Central memory CD8-positive, alpha-beta T cell (primary cell): ENCODE measurements at places on chromosomes 12 and 14.

DNA sequence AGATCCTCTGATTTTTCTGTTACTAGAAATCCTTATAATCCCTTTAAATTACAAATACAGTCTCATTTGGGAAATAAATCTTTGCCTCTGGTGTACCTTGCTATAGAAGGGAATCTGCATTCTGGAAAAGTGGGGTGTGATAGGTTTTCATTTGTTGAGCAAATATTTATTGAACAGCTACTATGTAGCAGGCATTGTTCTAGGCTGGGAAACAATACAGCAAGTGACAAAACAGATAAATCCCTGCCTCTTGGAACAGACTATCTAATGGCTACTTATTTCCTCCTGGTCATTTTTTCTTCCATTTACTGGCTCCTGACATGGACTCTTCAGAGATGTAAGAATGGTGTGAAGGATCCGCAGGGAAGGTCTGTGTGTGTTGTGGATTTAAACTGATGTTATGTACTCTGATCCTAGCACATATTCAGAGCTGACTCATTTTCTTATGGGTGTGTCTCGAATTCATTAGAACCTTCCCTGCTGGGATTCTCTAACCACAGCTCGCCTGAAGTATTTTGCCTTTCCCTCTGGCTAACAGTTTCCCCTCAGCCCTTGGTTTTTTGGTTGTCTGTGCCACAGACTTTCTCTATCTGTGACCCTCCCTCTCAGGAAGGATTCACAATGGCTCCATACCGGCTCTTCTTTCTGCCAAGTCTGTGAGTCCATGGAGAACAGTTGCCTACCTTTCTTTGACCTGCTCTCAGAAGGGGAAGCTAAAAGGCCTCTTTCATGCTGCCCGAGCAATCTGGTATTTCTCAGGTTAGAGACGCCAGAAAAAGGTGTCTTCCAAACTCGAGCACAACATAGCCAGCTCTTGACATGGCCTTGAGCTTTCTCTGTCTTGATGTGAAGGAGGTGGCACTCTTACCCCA, 53.7 kb downstream of the TMTC2 start:
- no peak for DNase-seq

DNA sequence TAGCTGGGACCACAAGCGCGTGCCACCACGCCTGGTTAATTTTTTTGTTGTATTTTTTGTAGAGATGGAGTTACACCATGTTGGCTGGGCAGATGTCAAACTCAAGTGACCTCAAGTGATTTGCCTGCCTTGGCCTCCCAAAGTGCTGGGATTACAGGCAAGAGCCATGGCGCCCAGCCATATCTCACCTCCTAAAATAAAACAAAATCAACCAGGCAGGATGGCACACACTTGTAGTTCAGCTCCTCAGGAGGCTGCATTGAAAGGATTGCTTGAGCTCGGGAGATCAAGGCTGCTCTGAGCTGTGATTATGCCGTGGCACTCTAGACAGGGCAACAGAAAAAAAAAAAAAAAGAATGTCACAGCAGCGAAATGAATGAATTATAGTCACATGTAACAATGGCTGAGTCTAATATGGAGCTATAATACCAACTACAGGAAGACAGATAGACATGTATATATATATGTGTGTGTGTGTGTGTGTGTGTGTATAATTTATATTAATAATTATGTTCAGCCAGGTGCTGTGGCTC, 19.3 kb upstream of the TMEM120B start:
- DNase-seq: no peak

- DNase-seq: no peak
Observed at GRCh38 chr14:70282666-70283065, 76.8 kb downstream of the COX16 start.

GRCh38 chr12:51293696-51294095, 23.5 kb upstream of the SMAGP start:
- DNase-seq: no peak

GRCh38 chr12:95277139-95277538, 59.5 kb downstream of the VEZT start:
- DNase-seq: no peak

- DNase-seq: no peak
Observed at GRCh38 chr14:89215114-89215513, 201.9 kb downstream of the FOXN3 start.

GRCh38 chr14:60348211-60348610, 99.2 kb downstream of the PPM1A start:
- DNase-seq: no peak

- DNase-seq: no peak
Observed at GRCh38 chr14:93926873-93927799, at the start of gene FAM181A. TSS of gene FAM181A (plus strand) at chr14:93927344. CDS start at chr14:93928286, 942 bp downstream.

GRCh38 chr14:96272777-96273473, 16.9 kb downstream of the BDKRB1 start:
- DNase-seq: no peak

- no peak for DNase-seq
Observed at GRCh38 chr12:86666316-86666715, 410.1 kb upstream of the MGAT4C start.

- DNase-seq: no peak
Observed at GRCh38 chr14:53953002-53953827, 3.4 kb downstream of the BMP4 start.

DNA sequence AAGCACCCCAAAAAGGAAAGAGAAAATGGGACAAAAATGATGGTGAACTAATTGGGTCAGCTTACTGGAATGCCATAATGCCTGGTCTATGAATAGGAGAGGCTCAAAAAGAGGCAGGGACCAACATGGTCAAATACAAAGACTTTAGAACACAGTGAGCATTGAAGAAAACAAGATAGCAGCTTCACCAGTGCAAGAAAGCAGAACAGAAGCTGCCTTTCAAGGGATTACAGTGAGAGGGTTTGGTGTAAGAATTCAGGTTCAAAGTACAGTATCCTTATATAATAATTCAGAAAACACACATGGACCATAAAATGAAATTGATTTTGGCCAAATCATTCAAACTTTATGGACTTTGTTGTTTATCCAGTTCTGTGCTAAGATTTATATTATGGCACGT, 162.1 kb downstream of the NAV3 start:
- DNase-seq: no peak

DNA sequence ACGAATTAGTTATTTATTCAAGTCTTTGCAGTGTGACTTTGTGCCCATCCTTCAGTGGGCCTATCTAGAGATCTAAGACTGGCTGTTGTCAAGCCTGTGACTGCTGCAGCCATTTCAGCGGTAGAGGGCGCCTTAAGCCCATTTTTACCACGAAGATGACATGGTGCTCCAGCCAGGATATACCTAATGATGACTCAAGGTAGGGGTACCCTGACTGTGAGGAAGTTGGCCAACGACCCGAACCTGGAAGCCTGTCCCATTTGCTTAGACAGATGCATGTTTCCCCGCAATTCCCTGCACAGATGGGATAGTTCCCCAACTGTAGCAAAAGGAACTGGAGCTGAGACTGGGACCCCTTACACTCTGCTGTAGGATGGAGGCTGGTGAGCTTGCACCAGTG, 41.3 kb downstream of the RAB3IP start:
- DNase-seq: no peak

GRCh38 chr12:81146228-81147225, 68.6 kb downstream of the ACSS3 start:
- DNase-seq: no peak

DNA sequence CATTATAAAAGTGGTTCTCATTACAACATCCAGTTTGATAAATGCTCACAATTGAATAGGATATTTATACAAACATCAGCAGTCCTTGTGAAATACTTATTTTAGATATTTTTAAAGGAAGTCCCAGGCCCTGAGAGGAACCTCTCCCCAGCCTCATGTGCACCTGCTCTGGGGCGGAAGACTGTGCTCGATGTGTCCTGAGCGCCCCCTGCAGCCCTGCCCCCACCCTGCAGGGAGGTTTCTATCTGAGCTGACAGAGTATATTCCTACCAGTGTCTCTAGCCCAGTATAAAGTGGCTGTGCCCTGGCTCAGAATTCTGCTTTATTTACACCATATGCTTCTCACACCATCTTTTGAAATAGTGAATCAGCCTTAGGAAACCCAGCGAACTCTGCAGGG, 1349.1 kb downstream of the TMEM121 start:
- DNase-seq: no peak

GRCh38 chr14:70804556-70805162, 4.7 kb downstream of the MAP3K9 start:
- DNase-seq: no peak

DNA sequence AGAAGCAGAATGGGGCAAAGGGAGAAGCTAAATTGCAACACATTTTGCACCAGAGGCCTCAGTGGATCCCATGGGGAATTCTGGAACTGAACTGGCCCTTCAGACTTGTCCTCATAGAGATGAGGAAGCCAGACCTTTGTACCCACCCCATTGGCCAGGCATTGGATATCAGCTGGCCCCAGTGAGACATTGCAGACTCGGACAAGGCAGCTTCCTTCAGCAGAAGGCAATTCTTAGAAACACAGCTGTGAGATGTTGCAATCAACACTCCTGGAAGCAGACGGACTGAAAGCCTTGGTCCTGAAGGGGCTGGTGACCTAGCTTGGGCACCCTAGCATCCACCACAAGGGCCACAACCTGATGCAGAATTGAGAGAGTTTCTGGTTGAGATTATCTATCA, 218.1 kb downstream of the MSRB3 start:
- no peak for DNase-seq

- no peak for DNase-seq
Observed at GRCh38 chr12:117671734-117672133, 297.1 kb downstream of the KSR2 start.

- DNase-seq: no peak
Observed at GRCh38 chr14:57704763-57705162, 161.1 kb downstream of the SLC35F4 start.

DNA sequence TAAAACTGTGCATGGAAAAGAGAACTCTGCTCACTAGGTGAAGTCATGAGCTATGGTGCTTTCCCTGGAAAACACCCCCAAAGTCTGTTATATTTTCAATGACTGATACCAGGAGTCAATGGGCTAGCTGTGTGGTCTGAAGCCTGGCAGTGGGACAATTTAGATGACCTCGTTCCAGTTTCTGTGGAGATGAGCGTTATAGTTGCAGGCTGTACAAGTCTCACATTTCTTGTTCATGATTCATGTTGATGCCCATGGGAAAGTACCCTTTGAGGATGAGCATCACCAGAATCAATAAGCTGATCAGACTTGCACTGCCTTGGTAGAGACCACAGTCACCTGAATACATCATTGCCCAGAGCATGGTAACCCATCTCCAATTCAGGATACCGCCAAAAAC, 70.7 kb downstream of the NOVA1 start:
- no peak for DNase-seq

DNA sequence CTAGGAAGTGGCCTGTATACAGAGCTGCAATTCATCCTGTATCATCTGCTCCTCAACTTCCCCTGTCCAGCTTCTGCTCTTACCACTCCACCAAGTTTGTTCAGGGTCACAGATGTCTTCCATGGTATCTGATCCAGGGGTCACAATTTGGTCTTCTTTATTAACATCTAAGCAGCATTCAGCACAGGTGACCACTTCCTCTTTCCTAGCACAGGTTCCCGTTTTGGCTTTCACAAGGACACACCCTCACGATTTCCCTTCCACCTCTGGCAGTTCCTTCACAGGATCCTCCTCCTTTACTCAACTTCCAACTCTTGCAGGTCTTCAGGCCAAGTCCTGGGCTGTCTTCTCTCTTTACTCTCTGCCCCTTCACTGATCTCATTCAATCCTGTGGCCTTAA, 93.6 kb downstream of the TTC7B start:
- no peak for DNase-seq

- no peak for DNase-seq
Observed at GRCh38 chr14:75450381-75451276, 22.8 kb downstream of the JDP2 start.

DNA sequence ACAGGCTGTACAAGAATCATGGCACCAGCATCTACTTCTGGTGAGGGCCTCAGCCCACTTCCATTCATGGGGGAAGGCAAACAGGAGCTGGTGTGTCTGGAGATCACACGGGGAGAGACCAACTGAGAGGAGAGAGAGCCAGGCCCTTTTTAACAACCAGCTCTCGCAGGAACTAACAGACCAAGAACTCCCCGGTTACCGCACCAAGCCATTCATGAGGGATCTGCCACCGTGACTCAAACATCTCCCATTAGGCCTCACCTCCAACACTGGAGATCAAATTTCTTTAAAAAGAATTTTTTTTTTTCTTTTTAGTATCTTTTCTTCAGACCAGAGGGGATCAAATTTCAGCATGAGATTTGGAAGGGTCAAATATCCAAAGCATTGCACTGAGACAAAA, 16.7 kb upstream of the AQP2 start:
- no peak for DNase-seq

- DNase-seq: no peak
Observed at GRCh38 chr14:56812364-56813141, 2.3 kb upstream of the OTX2 start.

DNA sequence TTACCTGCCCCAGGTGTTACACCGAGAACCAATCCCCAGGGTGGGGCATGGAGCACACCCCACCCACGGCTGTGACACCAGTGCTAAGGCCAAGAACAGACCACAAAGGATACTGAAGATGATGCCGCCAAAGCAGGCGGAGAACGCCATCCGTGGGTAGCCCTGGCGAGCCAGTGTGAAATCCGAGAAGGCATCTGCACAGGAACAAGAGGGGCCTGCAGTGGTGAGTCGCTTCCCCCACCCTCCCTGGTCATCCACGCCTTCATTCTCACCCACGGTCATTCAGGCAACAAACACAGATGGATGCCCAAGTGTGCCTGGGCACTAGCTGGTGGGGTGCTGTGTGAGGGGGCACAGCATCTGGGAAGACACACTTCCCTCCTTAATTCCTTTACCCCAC, 28.5 kb downstream of the SLC8B1 start:
- DNase-seq: no peak

DNA sequence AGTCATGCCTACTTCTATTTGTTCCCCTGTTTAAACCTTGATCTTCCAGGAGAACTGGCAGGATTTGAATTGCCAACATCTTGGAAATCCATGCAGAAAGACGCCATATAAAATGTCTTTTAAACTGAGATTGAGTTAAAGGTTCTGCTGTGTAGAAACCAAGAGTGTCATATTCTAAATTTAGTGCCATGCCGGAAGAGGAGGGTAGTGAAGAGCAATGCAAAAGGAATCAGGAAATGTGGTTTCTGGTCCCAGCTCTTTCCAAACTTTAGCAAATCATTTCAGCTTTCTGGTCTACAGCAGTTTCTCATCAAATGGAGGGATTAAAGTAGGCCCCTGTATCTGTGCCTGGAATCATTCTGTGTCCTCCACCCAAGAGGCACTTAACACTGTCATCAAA, 85.7 kb downstream of the BTG1 start:
- DNase-seq: no peak

- DNase-seq: no peak
Observed at GRCh38 chr12:989051-989450, 2.0 kb upstream of the ERC1 start.

GRCh38 chr12:84912198-84913128, at the start of gene SLC6A15:
TSS of gene SLC6A15 (minus strand) at chr12:84912799. CDS start at chr12:84892120, 20,679 bp downstream.
- no peak for DNase-seq

GRCh38 chr12:108955225-108955835, 65.5 kb downstream of the SVOP start:
- DNase-seq: no peak

GRCh38 chr12:106037524-106038298, 101.0 kb downstream of the NUAK1 start:
- no peak for DNase-seq
